CD8-positive, alpha-beta memory T cell (primary cell): ENCODE measurements at places on chromosomes 3 and 15.

DNA sequence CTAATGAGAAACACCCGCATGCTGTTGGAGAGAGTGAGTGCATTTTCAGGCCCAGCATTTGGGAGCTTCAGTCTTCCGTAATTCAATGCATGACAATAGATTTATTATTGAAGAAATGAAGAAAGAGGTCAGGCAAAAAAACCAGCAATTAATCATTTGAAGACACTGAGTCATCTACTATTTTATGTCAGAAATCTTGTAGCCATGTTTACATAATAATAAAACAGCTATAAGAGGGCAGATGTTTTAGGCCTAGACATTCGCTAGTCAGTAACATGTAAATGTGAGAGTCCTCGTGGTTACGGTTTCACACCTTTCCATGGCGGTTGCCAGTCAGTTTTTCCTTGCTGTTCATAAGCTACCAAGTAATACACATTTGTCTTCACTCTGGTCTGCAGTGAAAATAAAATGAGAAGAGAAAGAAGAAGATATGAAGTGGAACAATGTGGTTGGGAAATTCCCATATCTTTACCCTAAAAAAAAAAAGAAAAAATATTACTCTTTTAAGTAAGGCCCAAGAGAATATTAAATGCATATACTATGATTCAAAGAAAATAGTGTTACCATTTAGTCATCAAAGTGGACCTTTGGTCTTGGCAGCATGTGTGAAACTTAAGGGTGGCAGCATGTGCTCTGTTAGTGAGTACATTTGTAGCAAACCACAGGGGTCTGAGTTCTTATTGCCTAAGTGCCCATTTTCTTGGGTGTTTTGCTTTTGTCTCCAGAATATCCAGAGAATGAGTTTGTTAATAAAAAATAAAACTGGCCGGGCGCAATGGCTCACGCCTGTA lies 140.5 kb upstream of the TBL1XR1 start:
- no peaks in the 10 kb centered on the region for H3K36me3 ChIP-seq
- no peak overlapping the region for H3K27ac ChIP-seq
- no peak overlapping the region for H3K4me3 ChIP-seq
- DNase-seq: peak; percentile 48

GRCh38 chr3:187942658-187943241 lies 197.5 kb upstream of the BCL6 start:
- H3K27ac ChIP-seq: no peak overlapping the region
- DNase-seq: no peak
- H3K27me3 ChIP-seq: no peaks in the 10 kb centered on the region

DNA sequence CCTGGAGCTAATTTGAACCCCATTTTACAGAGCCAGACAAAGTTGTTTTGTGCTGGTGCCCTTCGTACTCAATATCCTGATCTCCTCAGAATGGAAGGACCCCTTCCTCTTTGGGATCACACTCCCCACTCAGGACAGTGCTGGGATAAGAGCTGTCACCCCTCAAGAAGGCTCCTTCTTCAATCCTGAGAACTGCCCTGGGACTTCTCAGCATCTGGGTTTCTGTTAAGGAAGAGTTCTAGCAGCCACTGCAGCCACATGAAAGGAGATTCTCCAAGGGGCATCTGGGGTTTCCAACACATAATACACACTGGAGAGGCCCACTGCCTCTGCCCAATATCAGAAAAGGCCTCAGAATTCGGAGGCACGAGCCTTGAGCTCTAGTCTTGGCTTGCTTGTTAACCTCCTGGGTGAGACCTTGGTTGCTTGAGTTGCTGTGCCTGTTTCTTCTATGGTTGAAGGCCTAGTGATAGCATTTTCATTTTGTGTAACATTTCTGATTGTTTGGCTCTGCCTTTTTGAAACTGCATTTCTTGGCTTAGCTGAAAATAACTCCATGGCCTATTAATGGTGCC lies 78.8 kb upstream of the NMNAT3 start:
- H3K4me1 ChIP-seq: no peaks in the 10 kb centered on the region
- H3K4me3 ChIP-seq: no peak overlapping the region
- no peaks in the 10 kb centered on the region for H3K36me3 ChIP-seq
- H3K27ac ChIP-seq: no peak overlapping the region
- no peaks in the 10 kb centered on the region for H3K27me3 ChIP-seq

DNA sequence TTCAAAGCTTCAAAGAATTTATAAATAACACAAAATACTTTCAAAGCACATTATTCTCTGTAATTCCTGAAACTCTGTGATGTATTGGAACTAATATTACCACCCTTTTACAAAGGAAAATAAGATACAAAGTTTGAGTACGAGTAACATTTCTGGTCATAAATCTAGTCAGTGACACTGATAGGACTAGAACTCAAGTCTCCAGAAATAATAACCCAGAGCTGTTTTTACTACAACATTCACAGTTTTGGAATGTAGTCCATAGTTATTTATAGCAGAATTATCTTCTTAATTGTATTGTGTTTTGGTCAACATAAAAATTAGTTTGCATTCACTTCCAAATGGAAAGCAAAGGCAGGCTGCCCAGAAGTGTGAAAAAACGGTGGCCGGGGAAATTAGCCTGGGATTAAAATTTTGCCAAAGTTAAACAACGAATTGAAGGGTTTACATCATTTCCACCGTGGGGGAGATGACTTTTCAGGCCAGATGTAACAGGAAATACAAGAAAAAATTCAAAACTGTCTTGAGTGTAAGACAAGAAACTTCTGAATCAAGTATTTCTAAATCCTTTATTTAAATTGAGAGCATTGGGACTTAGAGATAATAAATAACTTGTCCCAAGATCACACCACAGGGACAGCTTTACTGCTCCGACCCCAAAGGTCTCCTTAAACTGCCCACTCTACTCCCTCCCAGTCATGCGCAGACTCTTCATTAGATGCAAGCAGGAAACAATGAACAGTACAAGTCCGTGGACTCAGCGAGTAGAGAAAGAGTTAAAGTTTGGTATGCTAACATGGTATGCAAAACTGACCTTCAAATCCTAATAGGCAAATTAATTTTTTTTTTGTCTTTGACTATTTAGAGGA lies 74.3 kb upstream of the VGLL4 start:
- DNase-seq: no peak
- no peak overlapping the region for H3K27ac ChIP-seq
- peaks cover 5% of the 10 kb centered on the region for H3K4me1 ChIP-seq
- H3K27me3 ChIP-seq: no peaks in the 10 kb centered on the region
- H3K36me3 ChIP-seq: no peaks in the 10 kb centered on the region
- H3K4me3 ChIP-seq: peak overlapping the region; percentile 46

GRCh38 chr15:88389120-88389519 lies 78.1 kb downstream of the MRPL46 start:
- H3K4me3 ChIP-seq: no peak overlapping the region
- H3K27me3 ChIP-seq: no peaks in the 10 kb centered on the region
- H3K4me1 ChIP-seq: no peaks in the 10 kb centered on the region
- no peak for DNase-seq
- H3K27ac ChIP-seq: no peak overlapping the region
- H3K36me3 ChIP-seq: no peaks in the 10 kb centered on the region

DNA sequence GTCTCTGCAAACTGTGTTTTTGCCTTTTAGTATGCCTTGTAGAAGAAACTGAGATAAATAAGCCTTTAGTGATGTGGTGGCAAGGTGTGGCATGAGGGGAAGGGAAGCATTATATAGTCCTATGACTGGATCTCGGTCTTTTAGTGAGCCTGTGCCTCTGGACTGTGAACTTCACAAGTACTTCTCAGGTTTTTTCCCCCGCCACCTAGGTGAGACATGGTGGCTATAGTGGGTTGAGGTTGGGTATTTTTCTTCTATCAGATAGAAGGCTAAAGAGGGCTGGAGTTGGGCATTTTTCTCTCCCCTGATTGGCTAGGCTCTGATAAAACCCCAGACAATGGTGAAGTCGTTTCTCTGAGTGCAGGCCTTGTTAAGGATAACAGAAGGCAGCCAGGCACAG lies 38.7 kb upstream of the ZFAND6 start:
- H3K27me3 ChIP-seq: no peaks in the 10 kb centered on the region
- no peak overlapping the region for H3K4me3 ChIP-seq
- H3K36me3 ChIP-seq: no peaks in the 10 kb centered on the region
- H3K27ac ChIP-seq: no peak overlapping the region

DNA sequence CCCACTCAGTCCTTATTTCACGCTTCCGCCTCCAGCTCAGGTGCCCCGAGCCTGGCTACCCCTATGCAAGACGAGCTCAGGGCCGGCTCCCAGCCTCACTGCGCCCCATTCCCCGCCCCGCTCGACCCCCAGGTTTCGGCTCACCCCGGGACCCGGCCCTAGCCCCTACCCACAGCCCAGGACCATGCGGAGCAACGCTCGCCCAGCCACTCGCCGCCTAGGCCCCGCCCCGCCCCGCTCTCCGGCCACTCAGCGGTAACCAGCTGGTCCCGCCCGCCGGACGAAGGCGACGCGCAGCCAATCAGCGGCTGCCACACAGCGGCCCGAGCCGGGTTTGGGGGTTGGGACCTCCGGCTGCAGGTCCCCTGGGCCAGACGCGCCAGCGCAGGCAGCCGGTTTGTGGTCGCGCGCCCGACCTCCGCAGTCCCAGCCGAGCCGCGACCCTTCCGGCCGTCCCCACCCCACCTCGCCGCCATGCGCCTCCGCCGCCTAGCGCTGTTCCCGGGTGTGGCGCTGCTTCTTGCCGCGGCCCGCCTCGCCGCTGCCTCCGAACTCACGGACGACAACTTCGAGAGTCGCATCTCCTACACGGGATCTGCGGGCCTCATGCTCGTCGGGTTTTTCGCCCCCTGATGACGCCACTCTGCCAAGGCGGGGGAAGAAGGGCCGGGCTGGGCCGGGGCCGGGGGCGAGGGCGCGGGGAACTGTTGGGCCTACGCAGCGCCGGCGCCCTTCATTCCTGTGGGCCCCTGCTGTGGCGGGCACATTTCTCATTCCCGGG lies at the start of gene CATSPER2:
CATSPER2 (minus strand) TSS at position 196 of the 781 bp plus-strand sequence. CDS start 783 bp downstream, outside the sequence.
- H3K27ac ChIP-seq: no peak within 1 kb of the TSS
- H3K4me3 ChIP-seq: no peak within 1 kb of the TSS
- no peaks in the 10 kb centered on the region for H3K36me3 ChIP-seq
- no peaks in the 10 kb centered on the region for H3K27me3 ChIP-seq
- DNase-seq: no peak
- H3K4me1 ChIP-seq: no peaks in the 10 kb centered on the region

DNA sequence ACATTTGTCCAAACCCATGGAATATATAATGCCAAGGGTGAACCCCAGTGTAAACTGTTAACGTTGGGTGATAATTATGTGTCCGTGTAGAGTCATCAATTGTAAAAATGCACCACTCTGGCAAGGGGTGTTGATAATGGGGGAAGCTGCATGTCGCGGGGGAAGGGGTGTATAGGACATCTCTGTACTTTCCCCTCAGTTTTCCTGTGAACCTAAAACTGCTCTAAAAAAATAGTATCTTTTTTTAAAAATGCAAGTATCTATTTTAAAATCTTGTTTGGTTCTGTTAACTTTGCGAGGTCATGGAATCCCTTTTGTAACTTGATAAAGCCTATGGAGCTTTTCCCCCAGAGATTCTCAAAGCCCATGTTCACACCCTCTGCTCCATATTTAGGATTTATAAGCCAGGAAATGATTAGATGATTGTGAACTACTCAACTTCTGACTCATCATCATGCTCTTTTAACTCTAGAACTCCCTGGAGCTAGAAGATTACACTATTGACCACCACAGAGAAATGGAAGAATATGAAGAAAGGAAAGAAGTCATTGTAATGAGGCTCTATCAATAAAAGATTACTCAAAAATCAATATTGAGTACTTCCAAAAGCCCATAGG lies 56.1 kb upstream of the C3orf49 start:
- no peaks in the 10 kb centered on the region for H3K27me3 ChIP-seq
- DNase-seq: no peak
- H3K4me3 ChIP-seq: no peak overlapping the region
- H3K36me3 ChIP-seq: no peaks in the 10 kb centered on the region

DNA sequence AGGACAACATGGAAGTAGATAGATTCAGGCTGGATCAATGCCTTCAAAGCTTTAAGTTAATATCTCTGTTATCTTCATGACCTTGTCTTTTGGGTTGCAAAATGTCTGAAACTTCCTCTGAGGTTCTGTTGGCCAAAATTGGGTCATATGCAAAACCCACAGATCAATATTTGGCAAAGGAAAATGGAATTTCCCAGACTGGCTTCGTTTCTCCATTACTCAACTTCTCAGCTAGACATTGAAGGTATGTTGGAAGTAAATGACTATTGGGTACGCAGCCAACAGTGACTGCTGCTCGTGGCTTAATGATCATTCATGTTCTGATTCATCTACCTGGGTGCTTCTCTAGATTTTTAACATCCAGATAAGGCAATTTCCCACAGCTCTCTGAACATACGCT lies 675.4 kb upstream of the SGO1 start:
- no peaks in the 10 kb centered on the region for H3K27me3 ChIP-seq
- H3K27ac ChIP-seq: no peak overlapping the region
- H3K4me3 ChIP-seq: no peak overlapping the region
- DNase-seq: no peak
- H3K4me1 ChIP-seq: no peaks in the 10 kb centered on the region

DNA sequence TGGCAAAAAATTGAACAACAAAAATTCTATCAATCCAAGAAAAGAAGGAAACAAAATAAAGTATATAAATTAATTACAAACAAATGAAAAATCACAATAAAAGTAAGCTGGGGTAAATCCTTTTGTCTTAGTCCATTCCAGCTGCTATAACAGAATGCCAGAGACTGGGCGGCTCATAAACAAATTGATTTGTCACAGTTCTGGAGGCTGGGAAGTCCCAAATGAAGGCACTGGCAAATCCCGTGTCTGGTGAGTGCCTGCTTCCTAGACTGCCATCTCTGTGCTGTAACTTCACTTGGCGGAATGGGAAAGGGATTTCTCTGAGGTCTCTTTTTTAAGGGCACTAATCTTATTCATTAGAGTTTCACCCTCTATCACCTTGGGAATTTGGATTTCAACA lies 53.6 kb upstream of the RPL35A start:
- no peak overlapping the region for H3K4me3 ChIP-seq
- H3K27ac ChIP-seq: no peak overlapping the region
- H3K27me3 ChIP-seq: no peaks in the 10 kb centered on the region
- no peak for DNase-seq

DNA sequence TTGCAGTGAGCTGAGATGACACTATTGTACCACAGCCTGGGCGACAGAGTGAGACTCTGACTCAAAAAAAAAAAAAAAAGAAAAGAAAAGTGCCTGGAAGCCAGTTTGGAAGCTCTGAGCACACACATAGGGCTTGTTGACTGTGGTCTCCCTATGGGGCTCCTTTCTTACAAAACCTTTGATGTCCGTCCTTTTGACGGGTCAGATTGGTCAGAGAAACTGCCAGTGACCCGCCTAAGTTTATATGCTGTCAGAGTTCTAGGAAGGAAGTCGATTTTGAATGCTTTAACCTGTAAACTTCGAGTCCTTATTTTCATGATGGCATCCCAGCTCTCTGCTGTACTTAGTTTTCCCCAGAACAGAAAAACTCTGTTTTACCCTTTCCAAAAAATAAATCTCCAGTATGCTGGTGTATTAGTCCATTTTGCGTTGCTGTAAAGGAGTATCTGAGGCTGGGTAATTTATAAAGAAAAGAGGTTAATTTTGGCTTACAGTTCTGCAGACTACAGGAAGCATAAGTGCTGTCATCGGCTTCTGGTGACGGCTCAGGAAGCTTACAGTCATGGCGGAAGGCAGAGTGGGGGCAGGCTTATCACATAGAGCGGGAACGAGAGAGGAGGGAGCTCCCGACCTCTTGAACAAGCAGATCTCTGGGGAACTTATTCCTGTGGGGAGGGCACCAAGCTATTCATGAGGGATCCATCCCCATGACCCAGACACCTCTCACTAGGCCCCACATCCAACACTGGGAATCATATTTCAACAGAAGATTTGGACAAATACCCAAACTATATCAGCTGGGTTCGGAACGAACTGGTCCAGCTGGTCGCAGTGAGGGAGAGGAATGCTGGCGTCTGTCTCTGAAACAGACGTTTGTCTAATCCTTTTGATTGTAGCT lies 72.3 kb downstream of the LMLN start:
- H3K4me3 ChIP-seq: no peak overlapping the region
- no peak for DNase-seq
- peak overlapping the region; percentile 55 for H3K27ac ChIP-seq
